ENCODE measurements at places on chromosomes 1 and 21.

- no peak for DNase-seq
These were observed 246.0 kb downstream of the TRABD2B start for GRCh38 chr1:47751193-47751592.

DNA sequence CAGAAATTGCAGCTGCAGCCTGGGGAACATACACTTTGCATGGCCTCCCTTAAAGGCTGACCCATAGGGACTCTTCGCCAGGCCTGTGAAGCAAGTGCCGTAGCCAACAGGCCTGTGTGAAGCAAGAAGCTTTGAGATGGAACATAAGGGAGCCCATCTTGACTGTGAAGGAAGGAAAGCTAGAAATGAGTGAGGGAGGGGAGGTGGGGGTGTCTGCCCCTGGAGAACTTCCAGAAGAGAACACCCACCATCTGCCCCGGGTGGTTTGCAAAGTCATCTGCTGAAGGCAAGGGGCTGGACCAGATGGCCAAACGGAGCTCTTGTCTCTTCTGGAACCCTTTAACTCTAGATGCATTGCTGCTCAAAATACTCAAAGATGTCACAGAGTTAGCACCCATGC lies 103.3 kb upstream of the GRIK3 start:
- DNase-seq: no peak

DNA sequence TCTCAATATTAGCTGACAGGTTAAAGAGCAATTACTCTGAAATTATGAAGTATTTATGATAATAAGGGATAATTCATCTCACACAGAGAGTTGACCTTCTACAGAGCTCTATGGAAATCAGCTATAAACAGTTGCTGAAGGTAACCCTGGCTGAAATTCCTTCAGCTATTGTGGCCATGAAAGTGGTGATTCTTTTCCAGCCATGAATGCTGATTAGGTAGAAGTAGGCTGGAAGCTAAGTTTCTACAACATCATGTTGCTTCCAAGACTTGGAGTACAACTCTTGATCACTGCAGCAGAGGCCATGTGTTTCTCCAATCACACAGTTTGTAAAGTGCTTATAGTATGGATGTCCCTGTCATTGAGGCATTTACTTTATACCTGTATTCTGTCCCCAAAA lies 2128.9 kb downstream of the MRPL39 start:
- no peak for DNase-seq

GRCh38 chr21:45074048-45074817 lies at the start of gene ADARB1:
Gene ADARB1, plus strand, starts transcription at chr21:45074580. Its CDS starts 97,077 bp downstream, at chr21:45171657.
- DNase-seq: peak; percentile 75

DNA sequence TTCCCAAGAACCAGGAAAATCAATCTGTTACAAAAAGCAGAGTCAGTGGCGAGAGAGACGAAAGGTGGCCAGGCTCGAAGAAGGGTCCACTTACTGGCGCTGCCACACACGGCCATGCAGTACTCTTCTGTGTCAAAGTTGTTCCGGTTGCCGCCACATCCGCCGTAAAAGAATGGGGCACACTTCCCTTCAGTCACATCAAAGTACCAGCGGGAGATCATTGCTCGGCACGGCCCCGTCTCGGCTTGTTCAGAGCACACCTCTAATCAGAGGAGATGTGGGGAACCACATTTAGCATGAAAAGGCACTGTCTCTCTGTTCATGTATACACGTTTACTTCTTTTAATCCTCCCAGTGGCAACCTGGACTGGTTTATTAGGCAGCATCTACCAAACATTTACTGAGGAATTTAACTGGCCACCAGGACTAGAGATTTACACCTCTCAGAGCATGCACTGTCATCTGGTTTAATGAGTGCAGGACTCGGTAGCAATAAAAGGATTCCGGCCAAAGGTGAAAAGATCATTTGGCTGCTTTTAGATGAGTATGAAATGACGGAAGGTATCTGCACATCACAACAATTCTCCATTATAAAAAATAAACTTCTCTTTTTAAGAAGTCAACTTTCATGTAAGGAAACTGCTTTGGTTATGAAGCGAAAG lies 170.5 kb downstream of the APP start:
- peak; percentile 27 for DNase-seq

DNA sequence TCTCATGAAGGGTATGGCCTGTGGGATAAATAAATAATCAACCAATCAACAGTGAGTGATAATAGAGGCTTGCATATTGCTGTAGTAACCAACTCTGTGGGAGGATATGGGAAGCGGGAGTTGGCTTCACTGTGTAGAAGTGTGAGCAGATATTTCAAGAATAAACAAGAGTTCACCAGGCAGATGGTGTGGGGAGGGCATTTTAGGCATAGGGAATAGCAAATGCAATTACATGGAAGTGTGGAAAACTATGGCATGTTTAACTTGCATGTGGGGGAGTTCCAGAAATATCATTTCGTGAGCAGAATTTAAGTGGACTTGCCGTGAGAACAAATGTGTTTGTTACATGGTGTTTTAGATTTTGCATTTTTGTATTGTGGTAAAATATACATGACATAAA lies 95.2 kb downstream of the SPATA46 start:
- no peak for DNase-seq

- DNase-seq: no peak
These were observed 140.5 kb downstream of the COL11A1 start for GRCh38 chr1:102967786-102968185.

GRCh38 chr21:27528697-27529096 lies 561.8 kb upstream of the ADAMTS5 start:
- no peak for DNase-seq

- peak; percentile 74 for DNase-seq
These were observed 704 bp upstream of the CRABP2 start for GRCh38 chr1:156705918-156706656.

DNA sequence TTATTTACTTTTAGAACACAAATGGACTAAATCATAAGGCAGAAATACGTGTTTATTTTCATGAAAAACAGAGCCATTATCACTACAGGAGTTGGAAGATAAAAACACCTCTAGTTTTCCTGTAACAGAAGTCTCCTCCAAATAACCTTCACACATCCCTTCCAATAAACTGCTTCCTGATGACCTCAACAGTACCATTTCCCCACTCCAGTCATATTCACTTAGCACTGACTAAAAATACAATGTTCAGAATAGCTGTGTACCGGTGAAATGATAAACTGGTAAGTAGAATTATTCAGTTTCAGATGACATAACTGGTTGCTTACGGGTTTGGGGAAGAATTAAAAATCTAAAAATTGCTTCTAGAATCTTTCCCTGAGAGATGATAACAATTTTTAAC lies 137.9 kb downstream of the DENND1B start:
- no peak for DNase-seq

- no peak for DNase-seq
These were observed 77.0 kb upstream of the POU3F1 start for GRCh38 chr1:38123356-38124135.

- DNase-seq: peak; percentile 82
These were observed 182.0 kb upstream of the SGIP1 start for GRCh38 chr1:66351913-66352312.

DNA sequence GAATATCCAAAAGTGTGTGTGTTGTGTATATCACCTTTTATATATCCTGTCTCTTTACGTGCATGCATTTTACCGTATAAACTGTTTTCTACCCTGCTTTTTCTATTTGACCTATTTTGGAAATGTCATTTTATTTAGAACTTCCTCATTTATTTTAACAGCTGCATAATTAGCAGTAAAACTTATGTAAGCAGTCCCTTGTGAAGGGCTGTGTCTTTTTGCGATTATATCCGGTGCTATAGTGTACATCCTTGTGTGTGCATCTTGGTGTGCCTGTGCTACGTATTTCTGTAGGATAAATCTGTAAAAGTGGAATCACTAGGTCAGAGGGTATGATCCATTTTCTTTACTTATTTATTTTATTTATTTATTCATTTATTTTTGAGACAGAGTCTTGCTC lies 7.2 kb downstream of the LGALS8 start:
- no peak for DNase-seq

GRCh38 chr1:204633665-204634064 lies 51.9 kb downstream of the LRRN2 start:
- no peak for DNase-seq

- no peak for DNase-seq
These were observed 3.6 kb upstream of the VPS26C start for GRCh38 chr21:37270576-37271365.

DNA sequence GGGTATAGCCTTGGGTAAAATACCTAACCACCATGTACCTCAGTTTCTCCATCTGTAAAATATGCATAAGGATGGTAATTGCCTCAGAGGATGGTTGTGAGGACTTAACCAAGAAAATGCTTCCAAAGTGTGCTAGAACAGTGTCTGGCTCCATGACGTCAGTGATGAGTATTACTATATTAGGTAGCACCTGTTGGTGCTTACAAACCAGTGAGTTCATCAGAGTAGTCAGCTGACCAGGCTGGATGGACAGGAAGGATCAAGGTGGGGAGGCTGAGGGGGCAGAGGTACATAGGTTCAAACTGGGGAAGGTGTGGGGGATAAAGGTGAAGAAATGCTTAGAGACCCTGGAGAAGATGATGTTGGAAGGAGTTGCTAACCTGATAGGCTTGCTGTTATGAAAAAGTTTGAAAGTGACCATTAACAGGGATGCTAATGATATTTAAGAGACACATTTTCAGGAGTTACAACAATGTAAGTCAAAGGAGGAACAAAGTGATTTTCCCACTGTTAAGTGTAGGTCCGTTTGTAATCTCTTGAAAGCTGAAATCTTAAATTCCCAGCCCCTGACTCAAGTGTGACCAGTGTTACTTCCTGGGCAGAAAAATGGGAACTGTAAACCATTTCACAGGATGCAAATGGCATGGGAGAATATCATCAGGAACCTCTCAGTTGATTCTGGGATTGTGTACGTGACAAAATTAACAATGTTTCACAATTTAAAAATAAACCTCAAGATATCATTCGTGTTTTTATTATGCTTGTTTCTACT lies 4.4 kb downstream of the NTPCR start:
- no peak for DNase-seq

GRCh38 chr1:25117233-25117823 lies 115.0 kb downstream of the SYF2 start:
- no peak for DNase-seq

GRCh38 chr21:35478161-35479064 lies 429.3 kb upstream of the RUNX1 start:
- DNase-seq: no peak

DNA sequence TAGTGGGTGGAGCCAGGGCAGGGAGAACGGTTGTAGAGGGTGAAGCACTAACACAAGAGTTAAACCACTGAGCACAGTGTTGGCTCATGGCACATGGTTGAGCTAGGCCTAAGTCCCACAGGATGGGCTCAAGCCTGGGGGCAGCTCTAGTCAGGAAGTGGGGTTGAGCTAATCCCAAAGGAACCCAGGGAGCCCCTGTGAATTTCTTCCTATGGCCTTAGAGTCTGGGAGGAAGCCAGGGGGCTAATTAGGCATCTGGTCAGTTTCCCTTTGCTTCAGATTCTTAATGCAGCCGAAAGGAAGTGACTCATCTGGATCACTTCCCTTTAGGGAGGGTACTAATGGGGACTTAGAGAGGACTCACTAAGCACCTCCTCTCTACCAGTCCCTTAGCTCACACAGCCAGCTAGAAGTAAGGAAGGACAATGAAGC lies 10.1 kb downstream of the CFAP45 start:
- no peak for DNase-seq

- peak; percentile 16 for DNase-seq
These were observed 8.6 kb downstream of the MORN1 start for GRCh38 chr1:2382621-2383361.

GRCh38 chr21:28216976-28217523 lies 775.6 kb downstream of the LTN1 start:
- no peak for DNase-seq

GRCh38 chr1:155598842-155599331 lies 11.1 kb upstream of the MSTO1 start:
- no peak for DNase-seq

GRCh38 chr1:20109223-20109856 lies 10.0 kb downstream of the PLA2G2D start:
- no peak for DNase-seq

DNA sequence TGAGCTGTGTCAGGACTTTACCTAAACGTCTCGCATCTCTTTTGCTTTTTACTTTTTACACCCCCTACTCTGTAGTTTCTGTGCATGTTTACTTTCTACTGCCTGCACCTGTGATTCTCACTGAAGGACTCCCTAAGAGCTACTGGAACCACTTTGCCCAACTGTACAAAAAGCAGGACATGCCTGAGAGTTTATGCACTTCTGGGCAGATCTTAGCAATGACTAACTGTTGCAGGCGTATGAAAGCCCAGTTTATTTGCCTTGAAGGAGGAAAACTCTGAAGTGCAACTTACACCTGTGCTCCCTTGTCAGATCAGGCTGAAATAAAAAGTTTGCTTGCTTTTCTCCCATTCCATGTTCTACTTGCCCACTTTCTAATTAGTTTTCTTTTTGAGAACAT lies 467.0 kb upstream of the USP24 start:
- no peak for DNase-seq

DNA sequence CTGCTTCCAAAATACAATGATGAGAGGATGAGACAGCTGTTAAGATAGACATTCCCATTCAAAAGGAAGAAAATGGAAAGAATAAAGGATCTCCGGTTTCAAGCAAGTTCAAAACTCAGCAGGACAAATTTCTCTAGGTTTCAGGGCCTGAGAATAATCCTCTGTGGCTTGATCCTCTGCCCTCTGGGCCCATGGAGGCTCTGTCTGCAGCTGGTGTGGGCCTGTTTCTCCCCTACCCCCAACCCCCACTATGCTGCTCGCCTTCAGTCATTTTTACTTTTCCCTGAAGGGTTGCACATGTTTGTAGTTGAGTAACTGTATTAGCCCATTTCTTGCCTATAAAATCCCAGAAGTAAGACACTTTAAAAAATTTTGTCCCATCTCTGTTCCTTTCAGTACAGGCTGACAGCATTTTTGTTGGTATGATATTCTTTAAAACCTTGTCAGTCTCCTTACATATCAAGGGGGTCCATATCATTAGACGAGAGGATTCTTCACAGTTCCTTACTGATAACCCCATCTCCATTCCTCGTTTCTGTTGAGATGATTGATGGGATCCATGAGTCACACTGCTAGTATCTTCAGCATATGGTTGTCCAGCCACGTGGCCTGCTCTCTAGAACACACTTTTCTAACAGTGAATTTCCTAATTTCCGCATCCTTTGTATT lies 10.5 kb downstream of the ZMYM4 start:
- DNase-seq: no peak

GRCh38 chr1:172452536-172453152 lies 8.8 kb upstream of the PIGC start:
- DNase-seq: no peak

DNA sequence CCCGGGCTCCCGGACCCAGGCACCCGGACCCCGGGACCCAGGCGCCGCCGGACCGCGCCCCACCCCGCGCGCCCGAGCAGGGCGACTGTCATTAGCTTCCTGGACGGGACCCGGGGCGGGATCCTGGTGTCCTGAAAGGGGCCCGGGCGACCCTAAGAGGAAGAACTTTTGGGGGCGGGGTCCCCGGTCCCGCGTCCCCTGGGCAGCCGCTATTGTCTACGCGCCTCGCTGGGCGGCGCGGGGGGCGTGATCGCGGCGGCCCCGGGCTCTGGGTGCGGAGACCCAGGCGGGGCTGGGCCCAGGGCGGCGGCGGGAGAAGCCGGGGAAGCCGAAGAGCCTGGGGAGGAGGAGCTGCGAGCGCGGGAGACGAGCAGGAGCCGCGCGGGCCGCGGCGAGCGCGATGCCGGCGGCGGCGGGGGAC lies 465 bp downstream of the HUNK start:
- no peak for DNase-seq

Data from CD4-positive, alpha-beta T cell treated with Interleukin-12 subunit alpha and Interleukin-12 subunit beta, for 1 hour (primary cell).